ENCODE measurements at places on chromosomes 4 and X. TPM values are rescaled to one million over a fixed set of nuclear protein-coding genes. Genes with fewer than 3 reads are reported as not detected.

Gene NSD2
- 36.3 TPM for total RNA-seq

Gene C4orf51
- total RNA-seq: not detected

Gene NAA11
- total RNA-seq: not detected

Gene PPP4R3C
- total RNA-seq: not detected

Gene SSX4B
- not detected for total RNA-seq

Gene CTAG2
- total RNA-seq: not detected

Gene NUDT10
- total RNA-seq: 0.79 TPM

Gene GLOD5
- total RNA-seq: not detected

Gene DGAT2L6
- total RNA-seq: not detected

Gene CFAP99
- not detected for total RNA-seq

Gene CHST7
- 50.5 TPM for total RNA-seq

GRCh38 chr4:6504900-6505496, 32.6 kb upstream of the PPP2R2C start:
- H3K36me3 ChIP-seq: no peaks in the 10 kb centered on the region
- no peak overlapping the region for H3K27ac ChIP-seq
- H3K4me1 ChIP-seq: no peaks in the 10 kb centered on the region
- H3K4me3 ChIP-seq: no peak overlapping the region

- H3K27me3 ChIP-seq: no peaks in the 10 kb centered on the region
- no peak for DNase-seq
- no peak overlapping the region for H3K27ac ChIP-seq
- no peak overlapping the region for H3K4me3 ChIP-seq
These were observed 306.7 kb upstream of the MAOA start for GRCh38 chrX:43349363-43349762.

GRCh38 chrX:133541021-133541420, 125.7 kb upstream of the GPC4 start:
- no peaks in the 10 kb centered on the region for H3K27me3 ChIP-seq
- H3K27ac ChIP-seq: no peak overlapping the region
- DNase-seq: no peak
- H3K4me3 ChIP-seq: no peak overlapping the region
- no peaks in the 10 kb centered on the region for H3K36me3 ChIP-seq

DNA sequence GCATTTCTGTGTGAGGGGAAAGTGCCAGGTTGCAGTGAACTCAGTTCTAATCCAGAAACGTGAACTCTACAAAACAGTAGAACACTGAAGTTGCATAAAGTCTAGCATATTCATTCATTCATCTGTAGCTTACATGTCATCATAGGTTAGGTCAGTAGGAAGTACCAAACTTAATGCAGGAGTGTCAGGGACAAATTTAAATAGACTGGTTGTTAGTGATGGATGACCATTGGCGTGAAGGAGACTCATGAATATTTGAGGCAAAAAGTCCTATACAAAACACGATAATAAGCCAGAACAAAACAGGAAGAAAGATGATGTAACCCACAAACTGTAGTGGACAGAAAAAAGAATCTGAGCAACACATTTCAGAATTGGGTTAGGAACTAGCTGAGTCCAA, 592.8 kb upstream of the PCDH10 start:
- no peak overlapping the region for H3K4me3 ChIP-seq
- H3K36me3 ChIP-seq: no peaks in the 10 kb centered on the region
- no peaks in the 10 kb centered on the region for H3K27me3 ChIP-seq

DNA sequence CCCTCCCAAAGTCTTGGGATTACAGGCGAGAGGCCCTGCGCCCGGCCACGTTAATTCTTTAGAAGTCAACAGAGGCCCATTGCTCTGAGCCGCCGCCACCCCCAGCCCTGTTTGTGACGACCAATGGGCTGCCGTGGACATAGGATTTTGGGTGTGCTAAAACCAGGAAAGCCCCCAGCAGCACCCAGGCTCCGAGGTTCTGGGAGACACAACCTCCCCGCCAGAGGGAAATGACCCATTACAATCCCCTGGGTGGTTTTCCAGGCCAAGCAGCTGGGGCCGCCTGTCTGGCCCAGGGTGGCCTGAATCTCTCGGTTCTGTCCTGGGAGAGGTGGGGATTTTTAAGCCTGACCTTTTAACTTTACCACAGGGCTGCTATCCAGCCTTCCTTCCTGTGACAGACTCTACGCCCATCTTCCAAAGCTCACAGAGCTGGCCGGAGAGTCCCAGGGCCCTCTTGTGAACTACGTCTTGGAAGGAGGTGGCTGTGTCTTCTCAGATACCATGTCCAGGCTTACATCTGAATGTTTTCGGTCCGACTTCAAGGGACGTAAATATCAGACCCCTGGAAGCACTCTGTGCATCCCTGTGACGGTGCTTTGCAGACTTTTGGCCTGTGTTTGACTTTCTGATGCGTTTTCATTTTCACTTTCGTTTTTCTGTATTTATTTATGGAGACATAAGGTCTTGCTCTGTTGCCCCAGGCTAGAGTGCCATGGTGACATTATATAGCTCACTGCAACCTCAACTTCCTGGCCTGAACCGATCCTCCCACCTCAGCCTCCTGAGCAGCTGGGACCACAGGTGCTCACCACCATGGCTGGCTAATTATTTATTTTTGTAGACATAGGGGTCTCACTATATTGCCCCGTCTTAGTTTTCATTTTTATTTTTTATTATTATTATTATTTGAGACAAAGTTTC, 36.0 kb downstream of the P2RY8 start:
- no peak overlapping the region for H3K4me3 ChIP-seq
- H3K4me1 ChIP-seq: no peaks in the 10 kb centered on the region
- no peaks in the 10 kb centered on the region for H3K36me3 ChIP-seq
- H3K27me3 ChIP-seq: no peaks in the 10 kb centered on the region
- DNase-seq: peak; percentile 54

- H3K4me1 ChIP-seq: no peaks in the 10 kb centered on the region
- no peak for DNase-seq
- H3K36me3 ChIP-seq: no peaks in the 10 kb centered on the region
- H3K27me3 ChIP-seq: no peaks in the 10 kb centered on the region
These were observed 21.4 kb downstream of the CT47C1 start for GRCh38 chrX:119093991-119094735.

GRCh38 chrX:123223409-123223808, 39.3 kb downstream of the GRIA3 start:
- H3K4me1 ChIP-seq: no peaks in the 10 kb centered on the region
- H3K4me3 ChIP-seq: no peak overlapping the region
- no peaks in the 10 kb centered on the region for H3K36me3 ChIP-seq

DNA sequence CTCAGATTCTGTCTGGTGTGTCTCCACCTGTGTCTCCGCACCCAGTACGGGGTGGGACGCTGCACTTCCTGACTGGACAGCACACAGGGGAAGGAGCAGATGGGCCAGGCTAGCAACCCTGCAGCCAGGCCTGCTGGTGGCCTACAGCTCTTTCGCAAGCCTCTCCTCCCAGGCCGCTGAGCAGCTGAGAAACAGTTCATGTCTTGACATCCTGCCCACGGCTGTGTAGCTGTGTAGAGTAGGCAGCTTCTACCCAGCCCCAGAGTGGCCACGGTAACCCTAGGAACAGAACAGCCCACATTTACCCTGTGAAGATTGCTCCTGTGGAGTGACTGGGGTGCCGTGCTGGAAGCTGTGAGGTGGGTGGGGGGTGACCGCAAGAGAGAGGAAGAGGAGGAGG, 38.9 kb downstream of the CCNQ start:
- no peaks in the 10 kb centered on the region for H3K36me3 ChIP-seq
- DNase-seq: no peak
- no peaks in the 10 kb centered on the region for H3K27me3 ChIP-seq
- no peaks in the 10 kb centered on the region for H3K4me1 ChIP-seq

DNA sequence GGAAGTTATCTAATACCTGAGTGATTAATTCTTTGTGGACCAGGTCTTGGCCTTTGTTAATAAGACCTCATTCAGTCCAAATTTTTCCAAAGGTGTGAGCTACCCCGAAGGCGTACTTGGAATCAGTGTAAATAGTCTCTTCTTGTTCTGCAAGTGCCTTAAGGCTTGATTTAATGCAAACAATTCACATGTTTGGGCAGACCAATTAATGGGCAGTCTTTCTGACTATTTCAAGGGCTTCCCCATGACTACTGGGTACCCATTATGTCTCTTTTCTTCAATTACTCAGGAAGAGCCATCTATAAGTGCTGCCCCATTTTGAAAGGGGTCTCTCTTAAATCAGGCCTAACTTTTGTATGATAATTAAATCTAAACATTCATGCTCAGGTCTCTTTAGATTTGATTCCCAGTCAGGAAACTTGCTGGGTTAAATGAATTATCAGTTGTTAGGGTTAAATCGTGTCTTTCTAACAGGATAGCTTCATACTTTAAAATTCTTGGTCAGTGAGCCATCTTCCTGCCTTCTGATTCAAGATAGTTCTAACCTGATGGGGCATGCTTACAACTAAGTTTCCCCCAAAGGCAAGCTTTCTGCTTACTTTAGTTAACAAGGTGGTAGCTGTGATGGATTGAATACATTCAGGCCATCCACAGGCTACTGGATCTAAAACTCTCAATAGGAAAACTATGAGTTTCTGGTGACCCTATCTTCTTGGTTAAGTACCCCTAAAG, 179.6 kb downstream of the CCNG2 start:
- DNase-seq: no peak
- H3K4me1 ChIP-seq: no peaks in the 10 kb centered on the region
- H3K27me3 ChIP-seq: no peaks in the 10 kb centered on the region
- H3K4me3 ChIP-seq: no peak overlapping the region

DNA sequence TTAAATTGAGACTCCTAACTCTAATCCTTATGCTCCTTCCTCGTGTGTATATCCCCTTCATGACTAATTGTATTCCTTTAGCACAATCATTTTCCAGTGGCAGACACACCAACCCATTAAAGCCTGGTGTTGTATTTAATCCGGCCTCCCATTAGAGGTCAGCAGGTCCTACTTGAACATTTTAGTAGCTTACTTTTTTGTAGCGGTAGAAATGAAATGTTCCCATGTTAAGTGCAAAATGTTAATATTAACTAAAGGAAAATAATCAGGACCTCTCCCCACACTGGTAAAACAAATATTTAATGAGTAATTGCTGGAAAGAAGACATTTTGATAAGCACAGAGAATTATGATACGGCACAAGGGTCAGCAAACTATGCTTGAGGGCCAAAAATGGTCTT, 3.4 kb downstream of the RAB33B start:
- no peaks in the 10 kb centered on the region for H3K36me3 ChIP-seq
- H3K4me1 ChIP-seq: no peaks in the 10 kb centered on the region
- H3K4me3 ChIP-seq: no peak overlapping the region
- DNase-seq: no peak

DNA sequence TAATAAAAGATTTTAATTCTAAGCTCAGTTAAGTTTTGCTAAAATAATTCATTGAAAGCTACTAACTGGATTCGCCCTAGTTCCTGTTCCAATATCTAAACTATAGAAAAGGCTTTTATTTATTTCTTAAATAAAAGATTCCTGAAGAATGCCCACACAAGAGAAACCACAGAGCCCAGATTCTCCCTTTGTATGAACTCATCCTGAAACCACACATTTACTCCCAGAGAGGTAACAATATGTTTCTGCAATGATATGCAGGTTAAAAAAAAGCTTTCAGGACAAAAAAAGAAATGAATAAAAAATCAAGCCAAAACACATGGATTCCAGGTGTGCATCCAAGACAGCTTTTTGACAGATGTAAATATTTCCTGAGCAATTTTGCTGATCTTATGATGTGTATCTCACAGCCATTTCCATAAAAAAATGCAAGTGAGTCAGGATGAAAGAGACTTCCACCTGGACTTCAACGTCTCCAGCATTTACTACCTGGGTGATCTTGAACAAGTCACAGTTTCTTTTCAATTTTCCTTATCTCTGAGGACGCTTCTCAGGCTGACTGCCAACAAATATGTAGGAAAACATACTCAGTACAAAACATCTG, 234.4 kb upstream of the FAT1 start:
- H3K4me3 ChIP-seq: no peak overlapping the region
- no peaks in the 10 kb centered on the region for H3K36me3 ChIP-seq
- no peaks in the 10 kb centered on the region for H3K27me3 ChIP-seq
- no peaks in the 10 kb centered on the region for H3K4me1 ChIP-seq
- H3K27ac ChIP-seq: no peak overlapping the region

GRCh38 chr4:101987623-101988243, 197.2 kb downstream of the BANK1 start:
- DNase-seq: no peak
- no peaks in the 10 kb centered on the region for H3K4me1 ChIP-seq
- H3K27ac ChIP-seq: no peak overlapping the region

GRCh38 chr4:144709159-144709558, 63.2 kb downstream of the HHIP start:
- H3K27me3 ChIP-seq: no peaks in the 10 kb centered on the region
- no peaks in the 10 kb centered on the region for H3K4me1 ChIP-seq
- H3K4me3 ChIP-seq: no peak overlapping the region
- no peak overlapping the region for H3K27ac ChIP-seq
- DNase-seq: no peak
- H3K36me3 ChIP-seq: no peaks in the 10 kb centered on the region

DNA sequence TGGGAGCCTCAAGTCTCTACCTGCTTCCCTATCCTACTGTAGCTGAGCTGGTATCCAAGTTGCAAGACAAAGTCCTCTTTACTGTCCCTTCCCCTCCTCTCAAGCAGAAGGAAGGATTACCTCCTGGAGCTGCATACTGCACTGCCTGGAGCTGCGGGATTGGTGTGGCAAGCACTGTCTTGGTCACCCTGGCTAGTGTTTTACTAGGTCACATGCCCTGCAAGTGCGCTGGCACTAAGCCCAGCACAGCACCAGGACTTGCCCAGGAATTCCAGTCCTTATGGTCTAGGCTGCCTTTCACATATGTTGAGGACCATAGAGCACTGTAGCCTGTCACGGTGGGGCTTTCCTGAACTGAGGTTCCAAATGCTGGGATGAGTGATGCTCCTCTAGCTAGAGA, 227.3 kb upstream of the ZC4H2 start:
- H3K27me3 ChIP-seq: no peaks in the 10 kb centered on the region
- H3K36me3 ChIP-seq: no peaks in the 10 kb centered on the region
- H3K4me3 ChIP-seq: no peak overlapping the region
- no peaks in the 10 kb centered on the region for H3K4me1 ChIP-seq
- H3K27ac ChIP-seq: no peak overlapping the region

DNA sequence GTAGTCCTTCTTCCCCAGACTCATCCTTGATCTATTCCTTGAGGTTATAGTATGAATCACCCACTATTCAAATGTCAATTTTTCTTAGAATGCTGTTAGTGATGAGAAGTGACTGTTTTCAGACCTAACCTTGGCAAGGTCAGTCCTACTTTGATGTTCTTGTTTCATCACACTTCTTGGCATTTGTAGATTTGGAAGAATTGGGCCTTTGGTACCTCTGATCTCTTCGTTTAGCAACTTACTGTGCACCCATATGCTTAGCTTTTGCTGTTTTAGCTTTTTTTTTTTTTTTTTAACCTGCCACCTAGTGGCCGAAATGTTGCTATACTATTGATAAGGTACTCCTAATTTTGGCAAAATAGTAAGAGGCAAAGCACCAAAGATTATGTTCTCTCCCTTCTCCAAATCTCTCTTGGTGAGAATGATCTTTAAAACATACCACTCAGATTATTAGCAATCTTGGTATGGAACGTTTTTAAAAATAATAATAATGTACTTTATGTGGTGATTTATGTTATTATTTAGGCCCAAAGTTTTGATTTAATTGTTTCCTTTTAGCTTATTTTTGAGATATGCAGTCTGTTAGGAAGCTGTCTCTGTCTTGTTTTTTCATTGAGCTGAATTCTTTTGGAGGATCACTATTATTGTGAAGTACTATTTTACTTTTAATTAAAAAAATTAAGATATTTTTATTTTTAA, 16.6 kb downstream of the DCK start:
- no peak overlapping the region for H3K27ac ChIP-seq
- H3K36me3 ChIP-seq: no peaks in the 10 kb centered on the region
- no peak for DNase-seq
- H3K27me3 ChIP-seq: no peaks in the 10 kb centered on the region
- no peaks in the 10 kb centered on the region for H3K4me1 ChIP-seq
- no peak overlapping the region for H3K4me3 ChIP-seq

- no peak for DNase-seq
- H3K27ac ChIP-seq: no peak overlapping the region
- H3K27me3 ChIP-seq: no peaks in the 10 kb centered on the region
These were observed 620.8 kb upstream of the ADGRL3 start for GRCh38 chr4:60579335-60579734.

Data from right atrium auricular region (tissue), 2 donors.